NK-92 treated with Interleukin-12 subunit alpha and Interleukin-12 subunit beta, amount 100 ng/mL, for 24 hours (cell line): ENCODE measurements at places on chromosomes 6 and 20.

DNA sequence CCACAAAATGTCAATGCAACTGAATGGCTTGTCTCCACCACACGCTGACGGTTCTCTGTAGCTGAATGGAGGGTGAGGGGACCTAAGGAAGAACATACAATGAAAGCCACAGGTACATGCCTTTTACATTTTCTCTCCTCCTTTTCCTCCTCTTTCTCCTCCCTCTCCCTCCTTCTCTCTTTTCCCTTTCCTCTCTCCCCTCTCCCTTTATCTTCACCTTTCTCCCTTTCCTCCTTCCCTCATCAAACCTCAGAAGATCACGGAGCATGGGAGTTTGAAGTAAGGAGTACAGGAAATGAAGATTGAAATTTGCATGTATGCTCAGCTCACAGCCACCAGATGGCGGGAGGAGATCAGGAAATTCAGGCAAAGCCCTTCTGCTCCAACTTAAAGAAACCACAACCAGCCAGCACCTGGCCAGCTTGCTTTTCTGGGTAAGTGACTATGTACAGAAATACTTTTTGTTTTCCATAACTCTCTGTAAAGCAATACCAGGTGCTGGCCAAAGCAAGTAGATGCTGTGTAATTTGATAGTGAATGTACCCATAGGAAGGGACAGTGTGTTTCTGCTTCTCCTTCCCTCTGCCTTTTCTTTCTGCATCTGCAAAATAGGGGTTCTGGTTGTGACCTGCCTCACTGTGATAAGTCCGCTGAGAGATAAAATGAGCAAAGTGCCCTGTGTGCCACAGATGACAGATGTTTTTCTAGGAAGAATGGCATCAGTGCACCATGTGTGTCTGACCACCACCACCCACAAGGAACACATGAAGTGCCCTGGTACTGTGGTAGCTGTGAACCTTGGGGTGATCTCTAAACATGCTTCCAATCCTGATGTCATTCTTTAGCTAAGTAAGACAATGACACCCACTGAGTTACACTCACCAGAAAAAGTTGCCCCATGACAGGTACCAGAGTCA, 18.6 kb upstream of the FOXO3 start:
- peak; percentile 51 for DNase-seq

DNA sequence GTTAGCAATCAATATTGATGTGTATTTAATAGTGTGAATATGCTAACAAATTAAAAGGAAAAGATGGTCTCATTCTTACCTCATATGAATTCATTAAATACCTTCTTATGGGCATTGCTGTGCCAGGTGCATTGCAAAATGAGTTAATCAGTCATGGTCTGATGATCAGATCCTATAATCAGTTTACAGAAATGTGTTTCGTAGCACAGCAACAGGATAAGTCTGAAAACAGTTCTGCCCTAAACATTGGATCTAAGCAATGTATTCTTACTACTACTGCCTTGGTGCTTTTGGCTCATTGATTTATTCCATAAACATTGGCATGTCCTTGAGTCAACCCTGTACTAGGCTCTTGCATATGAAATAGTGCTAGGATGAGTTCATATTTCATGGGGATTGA, 417.0 kb upstream of the JAG1 start:
- DNase-seq, result no peak

GRCh38 chr20:12610871-12611270, 397.9 kb upstream of the SPTLC3 start:
- no peak for DNase-seq

DNA sequence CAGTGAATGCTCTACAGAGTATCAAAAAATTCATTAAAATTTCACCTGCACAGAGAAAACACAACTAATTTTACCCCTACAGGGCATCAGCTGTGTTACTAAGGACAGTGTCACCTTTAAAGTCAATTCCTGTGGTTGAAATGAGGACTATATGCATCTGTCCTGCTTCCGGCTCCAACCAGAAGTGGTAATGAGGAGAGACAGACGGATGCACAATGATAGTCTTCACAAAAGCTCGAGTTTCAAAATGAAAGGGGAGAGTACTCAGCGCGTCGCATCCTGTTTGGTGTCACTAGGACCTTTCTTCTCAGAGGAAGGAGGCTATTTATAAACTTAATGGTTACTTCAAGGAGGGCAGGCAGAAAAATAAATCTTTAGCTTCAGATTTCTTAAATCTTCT, 86.5 kb downstream of the LYRM4 start:
- peak; percentile 33 for DNase-seq

- DNase-seq, result no peak
Measured at GRCh38 chr6:109511832-109512231, 28.8 kb upstream of the ZBTB24 start.

- DNase-seq, result no peak
Measured at GRCh38 chr20:3898639-3899038, 9.5 kb downstream of the PANK2 start.

- no peak for DNase-seq
Measured at GRCh38 chr20:12777016-12777415, 231.8 kb upstream of the SPTLC3 start.

- no peak for DNase-seq
Measured at GRCh38 chr6:143581835-143582480, 70.4 kb upstream of the FUCA2 start.

GRCh38 chr6:63804381-63804956, 168.9 kb downstream of the PHF3 start:
- no peak for DNase-seq

DNA sequence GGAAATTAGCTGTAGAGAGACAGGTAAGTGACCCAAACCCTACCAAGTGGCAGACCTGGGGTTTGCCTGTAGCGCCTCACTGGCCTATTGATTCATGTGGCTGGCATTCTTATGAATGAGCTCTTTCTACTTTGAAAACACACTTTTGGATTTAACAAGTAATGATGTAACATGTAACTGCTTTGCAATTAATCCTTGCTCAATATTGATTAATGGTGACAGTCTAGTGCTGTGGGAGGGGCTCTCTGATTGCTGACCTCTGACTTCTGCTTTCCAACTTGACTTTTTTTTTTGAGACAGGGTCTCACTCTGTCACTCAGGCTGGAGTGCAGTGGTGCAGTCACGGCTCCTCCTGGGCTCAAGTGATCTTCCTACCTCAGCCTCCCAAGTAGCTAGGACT, 82.7 kb downstream of the TIAM2 start:
- DNase-seq, result no peak

DNA sequence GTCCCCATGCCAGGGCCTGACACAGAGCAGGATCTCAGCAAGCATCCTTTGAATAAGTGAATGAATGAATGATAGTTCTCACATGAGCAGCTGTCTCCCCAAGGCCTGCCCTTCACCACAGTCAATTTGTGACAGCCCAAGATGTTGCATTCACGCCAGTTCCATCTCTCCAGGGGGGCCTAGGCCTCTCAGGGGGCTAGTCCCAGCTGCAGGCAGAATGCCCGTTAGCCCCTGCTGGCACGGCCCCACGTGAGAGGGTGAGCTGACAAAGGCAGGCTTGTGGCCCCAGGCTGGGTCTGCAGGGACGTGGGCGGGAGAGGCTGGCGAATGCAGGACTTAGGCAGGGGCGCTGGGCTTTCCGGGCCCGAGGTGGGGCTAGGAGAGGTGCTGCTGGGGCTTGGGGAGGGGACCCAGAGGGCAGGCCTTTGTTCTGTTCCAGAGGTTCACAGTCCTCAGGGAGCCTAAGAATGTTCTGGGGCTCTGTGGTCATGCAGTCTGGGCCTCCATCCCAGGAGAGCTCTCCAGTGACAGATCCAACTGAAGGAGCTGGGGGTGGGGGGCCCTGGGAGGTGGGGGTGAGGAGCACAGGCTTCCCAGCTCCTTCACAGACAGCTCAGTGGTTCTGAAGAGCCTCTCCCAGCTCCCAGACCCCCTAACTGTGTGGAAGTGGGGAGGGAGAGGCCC, 30.5 kb upstream of the TLDC2 start:
- no peak for DNase-seq

- DNase-seq, result peak; percentile 81
Measured at GRCh38 chr6:37050045-37050853, 44.8 kb downstream of the FGD2 start.

GRCh38 chr6:14458669-14459266, 341.2 kb downstream of the CD83 start:
- no peak for DNase-seq

DNA sequence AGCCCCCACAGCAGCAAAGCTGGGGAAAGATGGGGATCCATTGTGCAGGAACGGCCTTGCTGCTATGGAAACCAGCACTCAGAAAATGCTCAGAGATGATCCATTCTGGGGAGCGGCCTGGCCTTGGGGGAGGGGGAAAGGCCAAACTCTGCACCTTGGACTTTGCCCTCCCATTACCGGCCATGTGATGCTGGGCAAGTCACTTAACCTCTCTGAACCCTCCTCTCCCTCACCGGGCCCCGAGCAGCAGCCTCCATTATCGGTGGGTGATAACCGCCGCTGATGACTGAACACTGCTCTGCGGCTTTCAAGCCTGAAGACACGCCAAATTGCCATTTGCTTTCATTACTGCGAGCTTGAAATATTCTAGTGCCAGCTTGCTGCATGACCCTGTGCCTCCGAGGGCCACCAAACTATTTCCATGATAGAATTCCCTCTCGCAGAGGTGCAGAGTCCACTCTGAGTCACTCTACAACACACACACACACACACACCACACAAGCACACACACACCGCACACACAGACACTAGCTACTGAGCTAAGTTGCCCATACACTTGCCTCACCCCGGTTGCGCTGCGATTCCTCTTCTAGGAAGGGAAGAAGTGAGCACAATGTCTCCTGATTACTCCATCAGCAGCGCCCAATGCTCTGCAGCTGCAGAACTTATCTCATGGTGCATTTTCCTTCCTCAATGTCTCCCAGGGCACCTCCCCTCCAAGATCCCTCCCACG, 20.6 kb upstream of the SIRPA start:
- no peak for DNase-seq

DNA sequence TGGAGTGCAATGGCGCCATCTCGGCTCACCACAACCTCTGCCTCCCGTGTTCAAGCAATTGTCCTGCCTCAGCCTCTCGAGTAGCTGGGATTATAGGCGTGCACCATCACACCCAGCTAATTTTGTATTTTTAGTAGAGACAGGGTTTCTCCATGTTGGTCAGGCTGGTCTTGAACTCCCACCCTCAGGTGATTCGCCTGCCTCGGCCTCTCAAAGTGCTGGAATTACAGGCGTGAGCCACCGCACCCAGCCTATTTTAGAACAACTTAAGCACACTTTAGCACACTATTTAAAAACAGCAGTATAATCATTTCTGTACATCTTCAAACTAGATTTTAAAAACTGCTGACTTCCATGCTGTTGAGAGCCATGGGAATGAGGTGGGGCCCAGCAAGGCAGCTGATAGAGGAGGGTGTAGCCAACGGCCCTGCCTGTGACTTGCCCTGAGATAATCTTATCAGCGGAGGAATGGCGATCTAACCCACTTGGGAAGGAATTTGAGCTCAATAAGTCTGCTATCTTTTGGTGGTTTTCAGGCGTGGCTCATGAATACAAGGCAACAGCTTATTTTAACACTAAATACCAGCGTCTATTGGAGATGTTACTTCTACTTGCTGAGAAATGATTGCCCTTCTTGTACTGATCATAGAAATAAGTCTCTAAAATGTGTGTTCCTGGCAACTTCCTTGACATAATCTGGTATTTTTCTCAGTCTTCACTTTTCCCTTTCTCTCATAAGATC, 12.1 kb downstream of the ZDHHC14 start:
- no peak for DNase-seq

- DNase-seq, result no peak
Measured at GRCh38 chr6:1181939-1182605, 129.8 kb upstream of the FOXQ1 start.

DNA sequence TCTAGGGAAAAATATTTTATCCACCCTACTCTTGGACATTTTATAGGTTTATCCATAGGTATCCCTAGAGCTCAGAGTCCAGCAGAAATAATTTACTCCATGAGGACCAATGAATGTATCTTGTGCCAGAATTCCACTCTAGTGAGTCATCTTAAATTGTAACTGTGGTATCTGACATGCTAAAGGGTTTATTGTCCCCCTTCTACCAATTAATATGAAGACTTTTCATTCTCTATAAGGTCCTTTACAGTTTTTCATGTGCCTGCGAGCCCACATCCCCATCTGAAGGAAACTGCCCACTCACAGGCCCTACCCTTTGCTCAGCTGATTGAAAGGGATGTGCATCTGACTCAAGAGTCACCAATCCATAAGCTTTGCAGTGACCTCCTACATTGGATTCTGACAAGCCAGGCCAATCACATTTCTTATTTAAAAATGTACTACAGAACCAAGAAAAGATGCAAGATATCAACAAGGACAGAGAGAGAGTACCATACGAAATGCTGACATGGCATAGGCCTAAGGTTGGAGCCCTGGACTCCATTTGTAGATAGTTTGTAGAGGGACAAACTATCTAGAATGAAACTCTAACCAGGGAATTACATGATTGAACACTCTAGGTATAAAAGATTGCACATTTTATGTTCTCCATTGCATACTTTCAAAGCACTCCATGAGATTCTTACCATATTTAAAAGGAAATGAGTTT, 93.4 kb upstream of the DEFB112 start:
- DNase-seq, result no peak

- DNase-seq, result no peak
Measured at GRCh38 chr6:1079525-1079924, 232.4 kb upstream of the FOXQ1 start.

DNA sequence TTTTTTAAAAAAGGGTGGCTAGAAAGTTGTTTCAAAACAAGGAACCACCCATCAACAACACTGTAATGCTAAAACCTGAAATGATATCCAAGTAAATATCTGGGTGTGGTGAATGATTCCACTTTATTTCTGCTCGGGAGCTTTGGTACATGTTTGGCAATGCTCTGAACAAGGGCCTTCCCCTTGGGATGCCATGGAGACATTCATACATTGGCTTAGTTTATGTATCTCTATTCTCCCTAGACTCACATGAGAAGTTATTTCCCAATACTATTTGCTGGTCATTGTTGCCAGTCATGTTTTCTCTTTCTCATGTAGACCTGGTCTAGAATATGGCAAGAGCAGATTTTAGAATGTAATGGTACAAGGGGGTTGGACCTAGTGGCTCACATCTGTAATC, 22.9 kb downstream of the ADTRP start:
- DNase-seq, result no peak

DNA sequence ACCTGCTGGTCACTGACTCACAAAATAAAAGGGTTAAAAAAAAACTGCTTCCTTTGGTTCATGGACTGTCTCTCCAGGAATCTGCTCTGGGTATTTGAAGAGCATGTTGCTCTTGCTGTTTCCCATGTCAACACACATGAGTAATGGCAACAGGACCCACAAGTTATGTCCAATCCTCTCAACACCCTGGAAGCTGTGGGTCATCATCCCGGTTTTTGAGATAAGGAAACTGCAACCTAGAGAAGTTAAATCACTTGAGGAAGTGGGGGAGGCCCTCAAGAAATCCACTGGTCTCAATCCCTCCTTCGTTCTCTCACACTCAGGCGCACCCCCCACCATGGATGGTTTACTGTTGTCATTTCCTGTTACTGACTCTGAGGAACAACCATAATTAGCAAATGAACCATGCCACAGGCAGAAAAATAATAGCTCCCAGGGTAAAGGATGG, 12.4 kb downstream of the MAP1LC3A start:
- DNase-seq, result no peak
